A549 treated with AZD2906 at 1 μM for 4 hours (cell line): ENCODE measurements at places on chromosomes 3 and 15. TPM values are rescaled to one million over a fixed set of nuclear protein-coding genes. Genes with fewer than 3 reads are reported as not detected.

Gene RNU5B-1
- not detected in 5 replicates for total RNA-seq

Gene COL6A5
- not detected in 5 replicates for total RNA-seq

Gene CPNE4
- 5.0 to 7.5 TPM (median 6.0 TPM) in 5 replicates for total RNA-seq

Gene RLBP1
- not detected in 5 replicates for total RNA-seq

Gene GOLGA8O
- total RNA-seq: 0.24 to 0.51 TPM (median 0.30 TPM) in 5 replicates

Gene LRRFIP2
- 54.3 to 64.8 TPM (median 57.1 TPM) in 5 replicates for total RNA-seq
